HepG2 (cell line): ENCODE measurements at places on chromosomes 16 and 17. TPM values are rescaled to one million over a fixed set of nuclear protein-coding genes. Genes with fewer than 3 reads are reported as not detected.

DNA sequence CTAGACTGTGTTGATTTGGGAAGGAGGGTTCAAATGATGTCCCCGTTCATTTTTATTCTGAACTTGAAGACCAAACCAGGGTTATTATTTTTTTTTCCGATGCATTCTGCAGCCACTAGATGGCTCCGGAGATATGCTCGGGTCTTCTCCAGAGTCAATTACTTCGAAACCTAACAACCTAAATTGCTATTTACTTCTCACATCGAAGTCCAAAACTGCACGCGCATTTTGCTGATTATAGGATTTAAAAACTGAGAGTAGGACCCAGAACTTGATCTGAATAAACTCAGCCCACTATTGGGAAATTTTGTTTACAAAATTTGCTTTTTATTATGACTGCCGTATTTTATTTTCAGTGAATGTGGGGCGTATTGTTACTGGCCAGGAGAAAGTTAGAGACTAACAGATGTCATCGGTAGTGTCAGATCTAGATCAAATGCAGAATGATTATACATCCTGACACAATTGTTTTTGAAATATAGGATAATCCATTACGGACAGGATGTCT lies 263.8 kb downstream of the HS3ST3A1 start:
- peak; percentile 42 for DNase-seq

DNA sequence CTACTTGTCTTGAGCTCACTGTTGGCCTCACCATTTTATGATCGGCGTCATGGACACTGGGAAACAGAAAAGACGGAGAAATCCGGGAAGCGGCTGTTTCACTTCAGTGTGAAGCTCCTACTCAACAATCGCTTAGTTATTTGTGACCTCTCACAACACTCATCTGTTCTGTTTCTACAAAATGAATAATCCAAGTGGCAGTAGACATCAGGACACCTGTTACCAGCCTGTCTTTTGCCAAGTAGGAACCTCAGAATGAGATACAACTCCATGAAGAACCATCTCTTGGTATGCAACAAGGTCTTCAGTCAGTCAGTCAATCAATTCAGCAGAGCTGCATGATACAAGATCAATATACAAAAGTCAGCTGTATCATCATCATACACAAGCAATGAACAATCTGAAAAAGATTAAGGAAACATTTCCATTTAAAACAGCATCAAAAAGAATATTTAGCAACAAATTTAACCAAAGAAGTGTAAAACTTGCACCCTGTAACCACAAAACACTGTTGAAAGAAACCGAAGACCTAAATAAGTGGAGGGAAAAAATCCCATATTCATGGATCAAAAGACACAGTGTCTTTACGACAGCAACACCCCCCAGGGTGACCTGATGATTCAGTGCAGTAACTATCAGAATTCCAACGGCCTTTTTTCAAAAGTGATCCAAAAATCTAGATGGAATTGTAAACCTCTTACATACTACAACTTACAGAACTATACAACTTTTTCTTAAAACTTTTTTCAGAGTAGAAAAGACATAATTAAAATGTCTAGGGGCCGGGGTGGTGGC lies 63.4 kb downstream of the ANKRD11 start:
- no peak for DNase-seq

DNA sequence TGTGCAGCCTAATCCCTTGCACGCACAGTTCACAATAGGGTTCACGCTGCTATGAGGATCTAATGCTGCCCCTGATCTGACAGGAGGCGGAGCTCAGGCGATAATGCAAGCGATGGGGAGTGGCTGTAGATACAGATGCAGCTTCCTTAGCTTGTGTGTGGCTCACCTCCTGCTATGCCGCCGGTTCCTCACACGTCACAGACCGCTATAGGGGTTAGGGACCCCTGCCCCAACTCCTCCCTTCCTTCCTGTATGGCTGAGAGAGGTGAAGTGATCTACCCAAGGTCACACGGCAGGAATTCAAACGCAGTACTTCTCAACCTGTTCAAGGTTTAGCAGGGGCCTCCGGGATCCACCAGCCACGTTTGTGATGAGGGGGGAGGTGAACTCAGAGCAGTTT lies 13.4 kb upstream of the PLLP start:
- no peak for DNase-seq

DNA sequence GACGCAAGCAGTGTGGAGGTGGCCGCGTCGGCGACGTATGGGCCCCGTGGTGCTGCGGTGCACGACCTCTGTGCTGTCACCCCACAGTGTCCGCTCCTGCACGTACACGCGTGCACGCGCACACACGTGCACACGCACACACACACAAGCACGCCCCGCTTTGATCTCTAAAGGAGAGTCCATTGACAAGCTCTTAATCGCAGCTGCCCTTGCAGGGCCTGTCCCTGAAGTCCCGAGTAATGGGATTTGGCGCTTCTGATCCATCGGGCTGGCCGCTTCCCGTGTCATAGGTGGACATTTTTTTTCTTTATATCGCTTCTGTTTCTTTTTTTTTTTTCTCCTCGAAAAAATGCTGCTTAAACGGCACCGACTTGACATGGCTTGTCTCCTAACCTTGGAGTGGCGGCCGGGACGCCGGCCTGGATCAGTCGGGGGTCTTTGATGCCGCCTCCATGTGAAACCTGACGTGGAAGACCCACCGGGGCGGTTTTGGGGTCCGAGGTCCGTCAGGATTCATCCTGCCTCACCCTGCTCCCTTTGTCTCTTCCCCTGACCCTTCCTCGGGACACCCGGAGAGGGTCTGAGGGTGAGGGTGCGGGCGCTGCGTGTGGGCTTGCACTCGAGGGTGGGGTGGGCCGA lies 8.3 kb upstream of the AXIN1 start:
- DNase-seq: no peak

- DNase-seq: no peak
Measured at GRCh38 chr16:17362946-17363345, 107.8 kb downstream of the XYLT1 start.

GRCh38 chr16:54425681-54426552 lies 139.3 kb upstream of the IRX3 start:
- no peak for DNase-seq

CES2 gene
- 35.1 and 63.8 TPM in 2 replicates for total RNA-seq

- no peak for DNase-seq
Measured at GRCh38 chr16:67936880-67937605, 393 bp upstream of the PSMB10 start.
